MV-4-11 (cell line): ENCODE measurements at places on chromosomes 6 and 20.
A peak's percentile ranks its signal among the peaks of the same experiment; 100 is the strongest.

DNA sequence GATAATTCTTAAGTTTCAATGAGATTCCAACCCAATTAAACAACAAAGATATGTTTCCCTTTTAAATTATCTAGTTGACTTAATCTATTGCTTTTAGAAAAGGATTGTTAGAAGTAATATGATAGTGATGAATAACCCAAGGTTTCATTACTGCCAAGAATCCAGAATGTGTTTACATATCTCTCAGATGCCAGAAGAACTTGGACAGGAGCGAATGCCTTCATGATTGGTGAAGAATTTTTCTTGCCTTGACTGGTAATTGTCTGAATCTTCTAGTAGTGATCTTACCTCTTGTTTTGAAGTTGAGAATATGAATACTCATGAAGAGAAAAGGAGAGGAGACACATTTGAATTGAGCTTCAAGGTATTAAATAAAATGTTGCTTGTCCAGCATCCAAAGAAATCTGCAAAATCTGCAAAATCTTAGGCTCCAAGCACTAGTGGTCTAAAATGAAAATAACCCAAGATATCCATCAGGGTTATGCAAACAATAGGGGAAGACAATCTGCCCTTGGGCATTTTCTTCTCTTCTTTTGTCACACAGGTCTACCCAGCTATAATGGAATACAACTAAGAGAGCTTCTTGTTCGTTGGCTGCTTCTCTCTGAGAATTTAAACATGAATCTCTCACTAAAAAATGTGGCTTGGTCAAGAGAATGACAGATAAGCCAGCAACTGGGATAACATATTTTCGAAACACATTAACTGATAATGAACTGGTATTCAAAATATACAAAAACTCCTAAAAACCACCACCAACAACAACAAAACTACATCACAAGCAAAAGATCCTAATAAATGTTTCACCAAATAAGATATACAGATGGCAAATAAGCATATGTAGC is 928.9 kb downstream of the EYS start:
- DNase-seq = no peak

DNA sequence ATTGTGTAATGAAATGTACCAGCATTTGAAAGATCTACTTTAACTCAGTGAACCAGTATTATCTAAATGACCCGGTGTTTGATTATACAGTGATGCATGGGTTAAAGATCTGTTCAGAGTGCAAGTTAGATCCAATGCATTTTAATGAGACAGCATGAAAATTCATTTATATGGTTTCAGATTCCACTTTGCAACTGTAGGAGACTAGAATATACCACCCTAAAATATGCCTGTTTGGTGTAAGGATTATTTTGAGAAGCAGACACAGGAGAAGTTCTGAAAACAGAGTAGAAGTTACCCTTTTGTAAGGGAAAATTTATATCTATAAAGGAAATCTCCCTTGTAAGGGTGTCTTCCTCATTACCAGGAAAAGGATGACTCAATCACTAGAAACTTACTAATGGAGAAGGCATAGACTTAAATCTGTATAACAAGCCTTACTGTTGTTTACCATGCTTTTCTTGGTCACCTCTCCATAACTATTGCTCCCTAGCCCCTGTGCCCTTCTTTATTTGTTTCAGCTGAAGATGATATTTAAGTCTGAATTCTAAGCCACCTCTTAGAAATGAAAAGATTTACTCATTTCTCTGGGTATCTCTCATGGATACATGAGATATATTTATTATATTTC is 105.4 kb downstream of the NCOA3 start:
- DNase-seq = peak; percentile 58

DNA sequence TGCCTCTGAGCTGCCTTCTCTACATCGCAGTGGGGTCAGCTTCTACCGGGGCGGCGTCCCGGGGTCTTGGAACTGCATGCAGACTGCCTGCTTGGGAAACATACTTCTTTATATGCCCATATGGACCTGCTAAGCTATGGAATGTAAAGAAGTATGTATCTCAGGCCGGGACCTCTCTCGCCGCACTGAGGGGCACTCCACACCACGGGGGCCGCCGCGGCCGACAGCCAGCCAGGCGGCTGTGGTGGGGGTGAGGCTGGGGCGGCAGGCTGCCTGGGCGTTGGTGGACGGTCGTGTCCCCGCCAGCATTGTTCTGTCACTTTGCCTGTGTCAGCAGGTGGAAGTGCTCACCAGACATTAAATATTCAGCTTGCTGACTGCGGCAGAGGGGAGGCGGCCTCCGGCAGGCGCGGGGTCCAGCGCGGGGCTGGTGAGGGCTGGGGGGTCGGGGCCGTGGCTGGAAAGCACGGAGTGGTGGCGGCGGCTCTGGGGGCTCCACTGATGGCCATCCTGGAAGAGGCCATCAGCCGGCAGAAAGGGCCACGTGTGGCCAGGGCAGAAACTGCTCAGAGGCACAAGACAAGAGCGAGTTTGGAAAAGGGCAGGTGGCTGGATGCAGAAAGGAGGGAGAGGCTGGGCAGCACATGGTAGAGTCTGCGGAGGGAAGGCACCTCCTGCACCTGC is 78.6 kb upstream of the GATA5 start:
- DNase-seq = no peak

DNA sequence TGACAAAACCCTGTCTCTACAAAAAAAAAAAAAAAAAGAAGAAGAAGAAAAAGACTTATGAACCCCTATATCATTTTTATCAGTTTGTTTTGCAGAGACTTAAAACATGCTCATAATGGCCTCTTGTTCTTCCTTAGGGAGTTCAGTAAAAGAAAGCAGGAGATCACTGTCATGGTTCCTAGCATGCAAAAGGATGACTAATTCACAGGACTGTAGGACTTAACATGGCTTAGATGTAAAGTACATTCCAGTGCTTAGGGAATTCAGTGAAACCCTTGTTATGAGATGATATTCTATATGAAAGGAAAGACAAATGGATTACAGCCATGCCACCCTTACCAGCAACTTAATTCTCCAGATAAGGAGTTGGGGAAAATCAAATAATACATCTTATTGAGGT is 29.5 kb downstream of the EEF1A1 start:
- no peak for DNase-seq

GRCh38 chr20:55143601-55144000 is 668.2 kb downstream of the DOK5 start:
- no peak for DNase-seq

- DNase-seq = peak; percentile 51
These were observed 13.5 kb upstream of the BMP5 start for GRCh38 chr6:55888917-55889316.

- peak; percentile 71 for DNase-seq
These were observed 65.8 kb downstream of the REV3L start for GRCh38 chr6:111417181-111417585.

DNA sequence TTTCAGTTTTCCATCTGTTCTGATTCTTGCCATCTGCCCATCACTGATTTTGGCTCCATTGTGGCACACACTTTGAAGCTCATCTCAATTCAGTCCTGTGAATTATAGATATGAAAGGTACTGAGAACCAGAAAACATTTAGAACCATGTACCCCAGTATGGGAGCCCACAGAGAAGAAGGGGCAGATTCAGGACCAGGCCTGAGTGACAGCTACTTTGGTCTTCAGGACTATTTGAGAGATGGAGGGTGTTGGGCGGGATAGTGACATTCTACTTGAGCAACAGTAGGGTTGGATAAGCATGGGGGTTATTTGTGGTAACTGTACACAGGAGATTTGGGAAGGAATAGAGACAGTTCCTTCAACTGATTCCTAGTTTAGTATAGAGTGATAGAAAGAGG is 259.2 kb upstream of the MANEA start:
- DNase-seq = no peak

DNA sequence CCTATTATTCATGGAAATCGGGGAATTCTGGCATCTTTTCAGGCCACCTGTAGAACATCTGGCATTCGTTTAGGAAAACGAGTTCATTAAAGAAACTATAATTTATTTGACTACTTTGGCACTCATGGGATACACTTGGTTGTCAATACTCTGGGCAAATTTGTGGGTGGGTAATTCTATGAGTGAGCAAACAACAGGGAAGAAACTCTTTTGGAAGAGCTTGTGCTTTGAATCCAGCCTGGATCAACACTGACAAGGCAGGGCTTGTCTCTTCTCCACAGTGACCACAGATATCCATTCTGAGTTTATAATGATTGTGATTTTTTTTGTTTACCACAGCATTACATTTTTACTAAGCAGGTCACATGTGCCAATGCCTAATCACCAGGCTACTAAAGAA is 394.7 kb downstream of the THBS2 start:
- no peak for DNase-seq

GRCh38 chr6:170423814-170424603 is 117.5 kb downstream of the FAM120B start:
- no peak for DNase-seq

DNA sequence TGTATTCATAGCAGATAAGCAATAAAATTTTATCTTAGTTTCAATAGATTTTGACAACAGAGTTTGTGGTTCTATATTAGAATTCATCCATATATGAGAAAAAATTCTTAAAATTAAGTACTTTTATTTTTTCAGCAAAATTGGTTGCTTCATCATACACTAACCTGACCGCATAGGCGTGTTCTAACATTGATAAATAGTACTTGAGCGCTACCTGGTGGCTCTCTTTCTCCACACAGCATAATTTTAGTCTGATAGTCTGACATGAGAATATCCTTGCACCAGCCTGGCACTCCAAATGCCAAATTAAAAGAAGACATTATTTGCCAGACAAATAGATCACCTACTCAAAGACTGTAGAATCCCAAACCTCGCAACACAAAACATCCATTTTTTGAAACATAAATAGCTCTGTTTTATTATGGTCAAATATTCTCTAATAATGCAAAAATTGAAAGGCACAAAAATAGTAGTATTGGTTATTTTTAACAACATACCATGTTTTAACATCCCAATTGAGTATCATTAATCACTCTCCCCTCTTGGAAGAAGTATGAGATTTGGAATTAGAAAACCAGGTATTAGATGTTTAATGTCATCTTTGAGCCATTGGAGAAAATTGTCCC is 33.0 kb upstream of the FILIP1 start:
- peak; percentile 64 for DNase-seq

GRCh38 chr6:113818578-113818977 is 38.6 kb upstream of the MARCKS start:
- DNase-seq = peak; percentile 57

- no peak for DNase-seq
These were observed 681.0 kb downstream of the C6orf118 start for GRCh38 chr6:164628302-164628931.

DNA sequence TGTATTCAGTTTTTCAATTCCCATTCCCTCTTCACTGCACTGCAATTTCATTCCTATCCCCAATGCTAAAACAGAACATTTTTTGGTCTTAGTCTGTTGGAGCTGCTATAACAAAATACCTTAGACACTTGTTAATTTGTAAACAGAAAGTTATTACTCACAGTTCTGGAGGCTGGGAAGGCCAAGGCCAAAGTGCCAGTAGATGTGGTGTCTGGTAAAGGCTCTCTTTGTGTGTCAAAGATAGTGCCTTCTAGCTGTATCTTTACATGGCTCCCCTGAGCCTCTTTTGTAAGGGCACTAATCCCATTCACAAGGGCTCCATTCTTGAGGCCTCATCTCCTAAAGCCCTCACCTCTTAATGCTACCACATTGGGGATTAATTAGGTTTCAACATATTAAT is 40.0 kb downstream of the PHIP start:
- no peak for DNase-seq

DNA sequence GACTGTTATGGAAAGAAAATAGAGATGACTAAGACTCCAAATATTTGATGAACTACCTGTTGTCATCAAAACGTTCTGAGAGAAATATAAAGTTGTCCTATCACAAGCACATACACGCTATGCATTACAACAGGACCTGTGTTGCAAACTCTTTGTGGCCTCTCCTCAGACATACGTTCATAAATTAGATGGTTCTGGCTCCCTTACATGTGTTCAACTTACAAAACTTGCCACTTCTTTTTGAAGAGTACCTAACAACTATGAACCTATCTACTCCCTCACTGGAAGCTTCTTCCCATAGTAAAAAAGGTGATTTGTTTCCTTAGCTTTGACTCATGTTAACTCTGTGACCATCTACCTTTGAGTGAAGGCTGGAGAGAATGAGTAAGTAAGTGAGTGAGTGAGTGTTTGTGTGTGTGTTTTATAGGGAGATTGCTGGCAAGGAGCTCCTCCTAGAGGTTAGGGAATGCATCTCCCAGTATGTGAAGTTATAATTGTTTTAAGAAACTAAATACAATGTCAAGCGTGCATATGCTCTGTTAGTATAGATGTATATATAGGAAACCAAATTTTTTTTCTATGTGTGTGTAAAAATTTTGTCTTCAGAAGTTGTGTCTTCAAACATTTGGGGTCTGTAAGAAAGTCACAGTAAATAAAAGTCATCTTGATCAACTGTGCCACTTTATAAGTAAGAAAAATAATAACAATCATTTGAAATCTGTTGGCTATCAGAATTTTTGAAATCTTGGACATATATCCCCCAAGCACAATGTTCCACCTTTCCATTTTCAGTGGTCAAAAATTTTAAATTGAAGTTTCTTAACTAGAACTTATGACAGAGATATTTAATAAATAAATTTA is 1211.1 kb upstream of the GJE1 start:
- peak; percentile 61 for DNase-seq

DNA sequence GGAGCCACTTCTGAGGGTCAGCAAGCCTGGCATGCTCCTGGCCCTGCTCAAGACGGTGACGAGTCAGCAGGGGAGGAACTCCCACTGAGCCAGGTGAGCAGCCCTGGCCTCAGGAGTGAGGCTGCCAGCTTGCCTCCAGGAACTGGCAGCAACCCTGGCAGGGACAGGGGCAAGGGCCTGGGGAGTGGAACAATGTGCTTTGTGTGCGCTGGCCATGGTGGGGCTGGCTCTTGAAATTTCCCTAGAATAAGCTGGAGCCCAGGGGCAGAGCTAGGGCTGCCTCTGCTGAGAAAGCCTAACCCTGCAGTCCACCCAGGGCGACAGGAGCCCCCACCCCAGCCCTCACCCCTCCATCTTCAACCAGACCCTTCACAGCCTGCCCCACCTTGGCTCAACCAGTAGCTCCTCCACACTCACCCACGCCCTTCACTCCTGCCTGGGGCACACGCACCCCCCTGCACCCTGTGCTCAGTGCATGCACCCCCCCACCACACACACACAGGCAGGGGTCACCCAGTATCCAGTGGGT is 88.0 kb downstream of the MRPL14 start:
- DNase-seq = no peak

GRCh38 chr6:11798096-11798495 is 19.5 kb upstream of the ADTRP start:
- DNase-seq = no peak

DNA sequence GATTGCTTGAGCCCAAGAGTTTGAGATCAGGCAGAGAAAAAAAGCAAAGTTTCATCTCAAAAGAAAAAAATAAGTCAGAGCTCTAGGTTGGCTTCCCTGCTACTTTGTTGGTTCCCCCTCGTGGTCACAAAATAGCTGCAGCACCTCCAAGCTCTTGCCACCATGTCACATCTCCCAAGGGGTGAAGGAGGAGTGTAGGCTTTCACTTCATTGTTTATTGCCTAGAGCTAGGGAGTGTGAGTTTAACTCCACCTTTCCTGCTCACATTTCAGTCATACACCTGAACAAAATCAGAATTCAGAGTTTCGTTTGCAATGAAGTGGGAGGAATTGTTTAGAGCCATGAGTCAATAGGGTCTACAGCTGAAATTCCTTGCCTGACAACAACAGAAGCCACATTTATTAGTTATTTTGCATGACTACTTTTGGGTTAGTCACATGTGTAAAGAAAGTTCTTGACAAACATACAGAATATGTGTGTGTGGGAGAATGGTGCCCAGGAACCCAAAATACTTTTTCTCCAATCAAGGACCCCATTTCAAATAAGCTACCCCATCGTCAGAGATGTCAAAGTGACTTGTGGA is 56.2 kb upstream of the UFL1 start:
- DNase-seq = no peak

- no peak for DNase-seq
These were observed 39.7 kb downstream of the ISM1 start for GRCh38 chr20:13260650-13261279.
